ENCODE measurements at places on chromosomes 1 and 21.

GRCh38 chr21:34536311-34536710, 24.3 kb upstream of the KCNE1 start:
- DNase-seq = no peak

DNA sequence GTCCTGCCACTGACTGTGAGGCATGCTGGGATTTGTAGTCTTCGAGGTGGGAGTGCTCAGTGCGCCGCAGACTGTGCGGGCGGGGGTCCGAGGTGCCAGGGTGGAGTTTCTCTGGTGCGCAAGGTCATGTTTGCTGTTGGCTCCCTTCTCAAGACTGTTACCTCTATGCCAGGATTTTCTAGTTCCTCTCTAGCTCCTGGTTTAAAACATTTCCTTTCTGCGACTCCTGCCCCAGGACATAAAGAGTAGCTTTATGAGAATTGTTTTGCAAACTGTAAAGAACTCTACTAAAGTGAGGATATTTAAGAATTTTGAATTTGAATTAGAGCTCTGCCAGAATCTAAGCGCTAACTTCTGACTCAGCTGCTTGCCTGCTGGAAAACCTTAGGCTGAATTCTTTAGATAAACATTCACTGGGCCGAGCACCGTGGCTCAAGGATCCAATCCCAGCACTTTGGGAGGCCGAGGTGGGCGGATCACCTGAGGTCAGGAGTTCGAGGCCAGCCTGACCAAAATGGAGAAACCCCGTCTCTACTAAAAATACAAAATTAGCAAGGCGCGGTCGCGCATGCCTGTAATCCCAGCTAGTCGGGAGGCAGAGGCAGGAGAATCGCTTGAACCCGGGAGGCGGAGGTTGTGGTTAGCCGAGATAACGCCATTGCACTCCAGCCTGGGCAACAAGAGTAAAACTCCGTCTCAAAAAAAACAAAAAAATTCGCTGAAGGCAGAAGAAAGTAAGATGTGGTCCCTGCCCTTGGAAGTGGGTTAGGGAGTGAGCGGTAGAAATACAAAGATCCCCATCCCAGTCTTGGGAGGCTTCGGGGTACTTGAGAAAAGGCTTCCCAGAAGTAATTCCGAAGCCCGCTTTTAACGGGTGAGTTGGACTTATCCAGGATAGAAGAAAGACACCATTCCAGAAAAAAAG, 992 bp upstream of the USP48 start:
- DNase-seq = no peak

- peak; percentile 21 for DNase-seq
These were observed 904 bp upstream of the RPL22 start for GRCh38 chr1:6200188-6200809.

DNA sequence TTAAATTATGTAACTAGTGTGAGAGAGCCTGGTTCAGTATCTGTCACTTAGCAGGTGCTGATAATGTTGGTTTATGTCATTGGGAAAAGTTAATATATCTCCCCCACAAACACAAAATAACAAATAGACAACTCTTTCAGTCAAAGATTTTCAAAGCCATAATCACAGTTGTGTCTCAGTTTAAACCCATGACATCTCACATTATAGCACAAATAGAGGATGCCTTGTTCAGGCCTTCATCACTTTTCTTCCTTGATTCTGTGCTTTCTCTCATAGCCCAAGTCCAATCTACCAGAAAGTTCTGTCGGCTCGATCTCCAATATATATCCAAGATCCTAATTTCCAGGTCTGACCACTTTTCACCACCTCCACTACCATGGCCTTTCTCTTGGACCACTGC, 6.2 kb upstream of the EPS15 start:
- DNase-seq = no peak

DNA sequence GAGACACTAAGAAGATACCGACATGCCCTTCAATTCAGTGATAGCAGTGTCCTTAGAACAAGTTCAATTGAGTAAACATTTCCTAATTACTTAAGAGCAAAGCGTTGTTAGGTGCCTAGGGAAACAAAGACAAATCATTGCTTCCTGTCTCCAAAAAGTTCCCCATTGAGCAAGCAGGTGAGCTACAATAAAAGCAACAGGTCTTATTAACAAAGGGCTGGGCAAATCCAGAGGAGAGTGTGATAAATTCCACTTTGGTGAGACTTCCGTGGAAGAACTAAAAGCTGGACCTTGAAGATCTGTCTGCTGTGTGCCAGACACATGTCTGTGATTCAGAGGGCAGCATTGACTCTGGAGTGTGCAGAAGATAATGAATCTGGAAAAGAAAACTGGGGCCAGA, 1.9 kb upstream of the TUT4 start:
- no peak for DNase-seq

DNA sequence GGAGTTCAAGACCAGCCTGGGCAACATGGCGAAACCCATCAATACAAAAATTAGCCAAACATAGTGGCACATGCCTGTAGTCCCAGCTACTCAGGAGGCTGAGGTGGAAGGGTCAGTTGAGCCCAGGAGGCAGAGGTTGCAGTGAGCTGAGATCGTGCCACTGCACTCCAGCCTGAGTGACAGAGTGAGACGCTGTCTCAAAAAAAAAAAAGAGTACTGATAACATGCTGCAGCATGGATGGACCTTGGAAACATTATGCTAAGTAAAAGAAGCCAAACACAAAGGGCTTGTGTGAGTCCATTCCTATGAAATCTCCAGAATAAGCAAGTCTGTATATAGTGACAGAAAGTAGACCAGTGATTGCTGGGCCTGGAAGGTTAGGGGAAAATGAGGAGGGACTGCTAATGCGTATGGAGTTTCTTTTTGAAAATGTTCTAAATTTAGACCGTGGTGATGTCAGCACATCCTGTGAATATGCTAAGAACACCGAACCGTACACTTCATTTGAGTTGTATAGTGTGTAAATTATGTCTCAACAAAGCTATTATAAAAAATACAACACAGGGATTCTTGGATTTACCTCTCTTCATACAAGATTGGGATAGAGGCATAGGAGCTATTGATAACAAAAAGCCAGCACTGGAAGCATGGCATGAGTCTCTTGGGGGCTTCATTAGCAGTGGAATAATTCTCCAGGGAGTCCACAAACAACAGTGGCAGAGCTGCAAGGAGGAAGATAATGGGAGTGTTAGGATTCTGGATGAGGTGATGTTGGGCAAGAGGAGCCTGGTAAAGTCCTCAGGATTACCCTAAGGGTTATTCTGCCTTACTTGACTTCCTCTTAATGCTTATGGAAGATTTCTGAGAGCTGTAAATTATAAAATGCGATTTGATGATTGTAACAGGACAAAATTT, 73.5 kb downstream of the TTC3 start:
- DNase-seq = no peak

- DNase-seq = peak; percentile 48
These were observed 595 bp downstream of the RNF2 start for GRCh38 chr1:185045814-185046492.

DNA sequence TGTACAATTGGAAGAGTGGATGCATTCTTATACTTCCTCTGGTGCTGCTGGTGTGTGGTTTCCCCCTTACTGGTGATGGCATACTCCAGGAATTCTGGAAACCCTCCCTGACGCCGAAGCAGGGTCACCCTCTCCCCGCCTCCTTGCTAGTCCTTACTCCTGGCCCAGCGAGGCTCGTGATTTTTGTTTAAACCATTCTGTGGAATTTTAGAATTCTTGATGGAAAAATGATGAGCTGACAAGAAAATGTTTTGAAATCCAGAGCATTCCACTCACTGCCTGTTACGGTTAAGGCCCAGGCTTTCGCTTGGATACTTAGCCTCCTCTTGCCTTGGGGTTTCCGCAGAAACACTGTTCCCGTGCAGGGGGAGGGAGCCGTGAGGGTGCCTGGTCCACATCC, 41.1 kb downstream of the IL6R start:
- no peak for DNase-seq

DNA sequence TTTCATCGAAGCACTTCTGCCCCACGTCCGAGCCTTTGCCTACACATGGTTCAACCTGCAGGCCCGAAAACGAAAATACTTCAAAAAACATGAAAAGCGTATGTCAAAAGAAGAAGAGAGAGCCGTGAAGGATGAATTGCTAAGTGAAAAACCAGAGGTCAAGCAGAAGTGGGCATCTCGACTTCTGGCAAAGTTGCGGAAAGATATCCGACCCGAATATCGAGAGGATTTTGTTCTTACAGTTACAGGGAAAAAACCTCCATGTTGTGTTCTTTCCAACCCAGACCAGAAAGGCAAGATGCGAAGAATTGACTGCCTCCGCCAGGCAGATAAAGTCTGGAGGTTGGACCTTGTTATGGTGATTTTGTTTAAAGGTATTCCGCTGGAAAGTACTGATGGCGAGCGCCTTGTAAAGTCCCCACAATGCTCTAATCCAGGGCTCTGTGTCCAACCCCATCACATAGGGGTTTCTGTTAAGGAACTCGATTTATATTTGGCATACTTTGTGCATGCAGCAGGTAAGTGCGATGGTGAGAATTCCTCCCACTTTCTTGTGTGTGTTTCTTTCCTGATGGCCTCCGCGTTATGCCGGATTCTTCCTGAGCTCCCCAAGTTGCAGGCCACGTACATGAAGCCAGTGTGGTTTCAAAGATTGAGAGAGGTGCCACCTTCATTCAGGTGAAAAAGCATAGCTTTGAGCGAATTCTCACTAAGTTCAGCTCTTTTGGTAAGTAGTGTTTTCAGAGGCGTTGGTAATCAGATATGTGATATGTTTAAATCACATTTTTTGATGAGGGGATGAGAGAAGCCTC, 6.0 kb downstream of the NFIA start:
- no peak for DNase-seq

GRCh38 chr1:19202396-19202795, 7.7 kb downstream of the UBR4 start:
- DNase-seq = no peak

GRCh38 chr1:204989266-204990058, 53.5 kb upstream of the CNTN2 start:
- DNase-seq = peak; percentile 65

DNA sequence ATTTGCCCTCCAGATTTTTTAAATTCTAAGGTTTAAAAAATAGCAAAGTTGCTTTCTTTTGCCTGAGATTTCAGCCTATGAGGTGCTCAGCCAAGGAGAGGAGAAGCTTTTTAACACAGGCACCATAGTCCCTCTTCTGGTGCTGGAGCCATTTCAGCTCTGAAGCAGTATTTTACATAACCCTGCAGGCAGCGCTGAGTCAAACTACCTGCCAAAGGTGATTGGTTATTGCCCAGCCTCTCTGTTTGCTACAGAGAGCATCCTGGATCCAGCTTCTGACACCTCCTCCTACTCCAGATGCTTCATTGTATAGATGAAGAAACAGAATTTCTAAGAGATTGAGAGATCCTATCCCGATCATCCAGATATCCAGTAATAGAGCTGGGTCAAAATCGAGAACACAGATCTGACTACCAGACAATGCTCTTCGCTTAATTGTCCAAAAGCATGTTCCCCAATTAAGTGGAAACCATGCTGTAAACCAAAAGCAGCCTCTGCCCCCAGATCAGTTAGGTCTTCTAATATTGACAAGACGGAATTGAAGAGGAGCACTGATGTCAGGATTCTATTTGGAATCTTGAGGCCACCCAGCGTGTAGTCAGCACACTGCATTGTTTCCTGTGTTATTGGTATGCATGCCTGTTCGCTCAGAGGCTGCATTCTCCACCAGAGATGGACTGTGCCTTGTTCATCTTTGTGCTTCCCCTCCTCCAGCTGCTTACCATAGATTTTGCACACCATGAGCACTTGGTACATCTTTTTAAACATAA, 22.1 kb downstream of the RGS8 start:
- DNase-seq = peak; percentile 24

GRCh38 chr1:10745886-10746455, 50.5 kb downstream of the CASZ1 start:
- DNase-seq = no peak

GRCh38 chr1:235992868-235993267, 72.0 kb downstream of the NID1 start:
- no peak for DNase-seq

GRCh38 chr1:2783435-2784397, 17.8 kb downstream of the TTC34 start:
- DNase-seq = no peak

- DNase-seq = no peak
These were observed 160.4 kb downstream of the DSCAM start for GRCh38 chr21:40686526-40686925.

Data from OCI-LY7 (cell line).